Esophagus muscularis mucosa (tissue), 4 donors: ENCODE measurements at places on chromosomes 3 and 15. TPM values are rescaled to one million over a fixed set of nuclear protein-coding genes. Genes with fewer than 3 reads are reported as not detected.

Gene CLPX
- 38.4 TPM for total RNA-seq

Gene QTRT2
- total RNA-seq = 11.5 TPM

DNA sequence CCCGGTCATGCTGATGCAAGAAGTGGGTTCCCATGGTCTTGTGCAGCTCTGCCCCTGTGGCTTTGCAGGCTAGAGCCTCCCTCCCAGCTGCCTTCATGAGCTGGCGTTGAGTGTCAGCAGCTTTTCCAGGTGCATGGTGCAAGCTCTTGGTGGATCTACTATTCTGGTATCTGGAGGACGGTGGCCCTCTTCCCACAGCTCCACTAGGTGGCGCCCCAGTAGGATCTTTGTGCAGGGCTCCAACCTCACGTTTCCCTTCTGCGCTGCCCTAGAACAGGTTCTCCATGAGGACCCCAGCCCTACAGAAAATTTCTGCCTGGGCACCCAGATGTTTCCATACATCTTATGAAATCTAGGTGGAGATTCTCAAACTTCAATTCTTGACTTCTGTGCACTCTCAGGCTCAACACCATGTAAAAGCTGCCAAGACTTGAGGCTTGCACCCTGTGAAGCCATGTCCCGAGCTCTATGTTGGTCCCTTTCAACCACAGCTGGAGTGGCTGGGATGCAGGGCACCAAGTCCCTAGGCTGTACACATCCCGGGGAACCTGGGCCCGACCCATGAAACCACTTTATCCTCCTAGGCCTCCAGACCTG, 238.4 kb upstream of the MDFIC2 start:
- no peak for DNase-seq

- DNase-seq = no peak
These were observed 37.4 kb downstream of the FGF7 start for GRCh38 chr15:49460411-49460941.
